ENCODE measurements at places on chromosomes 5 and 9.

GRCh38 chr5:137887831-137888230 lies 1.4 kb upstream of the PKD2L2 start:
- DNase-seq: no peak

DNA sequence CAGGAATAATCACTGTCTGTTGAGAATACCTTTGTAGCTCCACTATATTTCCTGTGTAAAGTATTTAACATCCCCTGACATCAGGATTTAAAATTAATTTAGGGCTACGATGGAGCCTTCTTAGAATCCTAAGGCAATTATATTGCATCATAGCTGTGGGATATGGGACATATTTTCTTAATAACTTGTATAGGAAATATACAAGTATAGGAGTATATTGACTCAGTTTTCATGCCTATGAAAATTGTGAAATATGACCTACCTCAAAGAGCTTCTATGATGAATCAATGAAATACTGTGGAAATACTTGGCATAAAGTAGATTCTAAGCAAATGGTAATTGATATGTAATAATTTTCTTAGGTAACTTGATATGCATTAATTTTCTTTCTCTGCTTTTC lies 221.0 kb upstream of the KLF4 start:
- no peak for DNase-seq

- DNase-seq: no peak
Measured at GRCh38 chr9:96051423-96051822, 175.9 kb downstream of the ERCC6L2 start.

- DNase-seq: no peak
Measured at GRCh38 chr9:110782701-110783100, 114.1 kb downstream of the MUSK start.

- DNase-seq: no peak
Measured at GRCh38 chr5:11904265-11904906, at the start of gene CTNND2. Gene CTNND2 (minus strand): TSS chr5:11904446. CDS start chr5:11903853, 593 bp downstream.

GRCh38 chr9:112809906-112810305 lies 59.3 kb downstream of the SNX30 start:
- DNase-seq: no peak

- no peak for DNase-seq
Measured at GRCh38 chr5:61652916-61653315, 320.9 kb downstream of the ZSWIM6 start.

- DNase-seq: no peak
Measured at GRCh38 chr5:53884844-53885243, 324.4 kb downstream of the NDUFS4 start.

DNA sequence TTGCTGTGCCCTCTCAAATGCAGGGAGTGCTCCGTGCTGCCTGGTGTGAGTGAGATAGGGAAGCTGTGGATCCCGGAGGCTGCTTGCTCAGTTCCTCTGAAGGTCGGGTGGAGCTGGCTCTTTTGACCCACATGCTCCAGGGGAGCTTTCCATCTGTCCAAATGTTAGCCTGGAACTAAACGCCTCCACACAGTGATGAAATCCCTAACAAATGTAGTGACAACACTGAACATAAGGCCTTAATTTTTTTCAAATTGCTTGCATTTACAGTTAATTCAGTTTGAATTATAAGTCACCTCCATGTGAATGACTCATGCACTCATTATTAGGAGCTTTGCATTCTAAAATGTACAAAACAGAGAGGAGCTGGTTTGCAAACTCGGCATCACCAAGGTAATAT lies 27.0 kb downstream of the PRDM6 start:
- DNase-seq: no peak

DNA sequence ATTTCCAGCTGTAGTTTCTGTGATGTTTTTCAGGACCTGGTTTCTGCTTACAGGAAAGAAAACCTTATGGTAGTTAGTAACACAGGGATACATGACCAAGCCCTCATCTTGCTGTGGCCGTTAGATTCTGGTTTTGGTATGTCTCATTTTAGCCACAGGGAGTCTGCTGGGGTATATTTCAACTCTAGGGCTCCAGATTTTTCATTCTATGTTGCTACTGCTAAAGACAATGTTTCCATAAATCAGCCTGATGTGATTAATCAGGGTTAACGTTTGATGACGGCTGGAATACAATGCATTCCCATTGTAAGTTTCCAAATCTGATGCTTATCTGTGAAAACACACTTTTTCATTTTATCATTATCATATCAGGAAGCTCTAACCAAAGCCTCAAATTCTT lies 48.2 kb downstream of the P4HA2 start:
- no peak for DNase-seq

Measured in stimulated activated CD8-positive, alpha-beta memory T cell treated with anti-CD3 and anti-CD28 coated beads, Interleukin-7, amount 100 ng/mL, for 1 hour (primary cell).